ENCODE measurements at places on chromosomes 11 and 22.

DNA sequence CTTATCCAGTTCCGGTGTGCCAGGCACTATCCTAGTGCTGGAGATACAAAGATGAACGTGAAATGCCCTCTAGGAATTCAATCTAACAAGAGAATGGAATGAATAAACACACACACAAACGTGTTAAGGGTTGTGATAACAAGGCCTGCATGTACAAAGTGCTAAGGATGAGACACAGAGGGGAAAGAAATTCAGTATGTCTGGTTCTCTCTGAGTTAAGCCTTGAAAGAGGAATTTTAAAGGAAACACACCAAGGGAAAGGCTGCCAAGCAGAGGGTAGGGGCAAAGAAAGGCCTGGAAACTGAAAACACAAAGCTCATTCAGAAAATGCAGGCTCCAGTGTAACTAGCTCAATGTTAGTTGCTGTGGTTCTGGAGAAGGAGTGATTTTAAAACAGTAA lies 4.2 kb downstream of the CHKA start:
- DNase-seq = no peak

DNA sequence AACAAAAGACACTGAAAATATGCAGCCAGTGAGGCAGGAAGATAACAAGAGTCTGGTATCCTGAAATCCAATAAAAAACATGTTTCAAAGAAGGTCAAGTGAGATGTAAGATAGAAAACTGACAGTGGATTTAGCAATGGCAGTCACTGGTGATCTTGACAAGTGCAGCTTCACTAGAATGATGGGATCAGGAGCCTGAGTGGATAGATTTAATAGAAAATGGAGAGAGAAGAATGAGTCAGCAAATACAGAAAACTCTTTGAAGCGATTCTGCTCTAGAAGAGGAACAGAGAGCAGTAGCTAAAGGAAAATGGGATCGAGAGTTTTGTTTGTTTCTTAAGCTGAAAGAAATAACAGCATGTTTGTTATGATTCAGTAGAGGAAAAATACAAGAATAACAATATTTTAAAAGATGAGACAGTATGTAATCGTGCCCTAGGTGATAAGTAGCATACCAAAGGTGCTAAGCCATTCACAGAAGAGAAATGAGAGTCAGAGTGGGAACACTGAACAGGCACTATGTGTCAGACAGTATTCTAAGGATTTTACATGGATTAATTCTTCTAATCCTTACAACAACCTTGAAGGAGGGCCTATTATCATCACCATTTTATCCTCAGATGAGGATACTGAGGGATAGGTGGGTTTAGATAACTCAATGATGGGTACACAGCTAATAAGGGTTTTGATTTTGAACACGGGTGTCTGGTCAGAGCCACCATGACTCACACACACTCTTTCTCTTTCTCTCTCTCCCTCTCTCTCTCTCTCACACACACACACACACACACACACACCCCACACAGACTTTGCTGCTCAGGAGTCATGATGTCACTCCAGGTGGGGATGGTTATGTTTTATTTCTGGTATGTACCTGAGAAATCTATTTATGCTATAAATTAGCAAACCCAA lies 36.3 kb downstream of the MRE11 start:
- DNase-seq = no peak

DNA sequence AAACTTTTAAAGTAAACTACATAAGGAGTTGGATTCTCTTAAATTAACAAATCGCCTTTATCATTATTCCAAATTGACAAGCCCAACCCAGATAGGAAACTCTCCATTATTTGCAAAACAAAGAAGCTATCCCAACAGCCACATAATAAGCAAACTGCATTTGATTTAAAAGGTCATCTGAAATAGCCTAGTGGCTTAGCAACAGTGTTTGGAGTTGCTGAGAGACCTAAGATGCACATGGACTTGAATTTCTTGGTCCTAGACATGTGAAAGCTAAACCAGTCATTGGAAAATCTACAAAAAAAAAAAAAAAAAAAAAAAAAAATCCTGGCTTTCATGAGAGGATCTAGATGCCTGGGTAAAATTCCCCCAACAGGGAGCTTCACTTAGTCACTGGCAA lies 69.5 kb downstream of the PRCP start:
- DNase-seq = no peak

DNA sequence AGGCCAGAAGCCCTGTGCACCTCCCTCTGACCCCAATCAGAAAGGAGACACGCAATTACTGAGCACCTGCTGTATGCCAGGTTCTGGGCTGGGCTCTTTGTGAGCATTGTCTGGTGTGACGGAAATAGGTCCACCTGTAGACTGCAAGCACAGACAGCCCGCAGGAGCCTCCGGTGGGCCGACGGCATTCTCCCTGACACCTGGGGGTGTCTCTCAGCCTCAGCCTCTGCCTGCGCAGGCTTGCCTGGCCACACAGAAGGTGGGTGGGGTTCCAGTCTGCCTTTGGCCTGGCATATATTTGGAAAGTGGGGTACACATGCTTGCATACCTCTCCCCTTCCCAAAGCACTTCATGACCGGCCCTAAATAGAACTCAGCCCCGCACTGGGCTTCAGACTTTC lies 129.3 kb downstream of the BUD13 start:
- no peak for DNase-seq

GRCh38 chr22:31278626-31279326 lies 13.5 kb downstream of the PIK3IP1 start:
- no peak for DNase-seq

DNA sequence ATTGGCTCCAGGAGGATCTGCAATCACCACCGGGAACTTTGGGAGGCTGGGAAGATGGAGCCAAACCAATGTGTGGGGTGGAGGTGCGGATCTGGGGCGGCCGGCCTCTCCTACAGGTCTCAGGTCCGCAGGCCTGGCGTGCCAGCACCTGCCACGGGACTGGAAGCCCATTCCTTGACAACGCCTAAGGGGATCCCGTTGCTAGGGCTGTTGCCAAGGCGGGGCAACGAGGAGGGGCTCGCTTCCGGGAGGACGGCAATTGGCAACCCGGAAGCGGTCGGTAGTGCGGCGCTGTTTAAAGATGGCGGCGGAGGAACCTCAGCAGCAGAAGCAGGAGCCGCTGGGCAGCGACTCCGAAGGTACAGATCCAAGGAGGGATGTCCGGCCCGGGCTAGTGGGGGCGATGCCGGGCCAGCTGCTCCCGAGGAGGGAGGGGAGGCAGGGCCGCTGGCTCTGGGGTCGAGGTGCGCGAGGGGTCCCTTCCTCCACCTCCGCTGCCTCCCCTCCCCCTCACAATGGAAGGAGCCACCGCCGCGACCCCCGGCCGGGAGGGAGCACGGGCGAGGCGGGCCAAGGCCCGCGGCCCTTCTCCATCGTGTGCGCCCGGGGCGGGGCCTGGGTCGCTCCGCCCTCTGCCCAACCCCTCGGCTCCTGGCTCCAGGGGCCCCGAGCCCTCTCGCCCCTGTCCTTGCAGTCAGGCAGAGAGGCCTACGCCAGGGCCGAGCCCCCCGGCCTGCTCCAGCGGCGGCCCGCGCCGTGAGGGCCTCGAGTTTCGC lies at the start of gene OTUB1:
TSS of gene OTUB1 (plus strand) at position 283 of the 776 bp plus-strand sequence. CDS start at position 302, 19 bp downstream.
- DNase-seq = peak; percentile 69

- no peak for DNase-seq
Measured at GRCh38 chr11:1008001-1008802, 28.3 kb downstream of the MUC6 start.

DNA sequence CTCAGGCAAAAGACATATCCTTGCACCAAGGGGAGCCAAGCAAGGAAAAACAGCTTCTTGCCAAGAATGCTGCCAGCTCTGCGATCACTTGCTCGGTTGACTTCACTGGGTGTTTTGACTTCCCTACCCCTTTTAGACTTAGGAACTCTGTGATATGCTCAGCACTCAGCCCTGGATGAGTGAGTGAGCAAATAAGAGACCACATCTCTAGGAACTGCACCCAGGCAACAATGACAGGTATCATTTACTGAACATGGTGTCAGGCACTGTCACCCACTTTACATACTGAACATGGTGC lies 3.7 kb upstream of the IRAG1 start:
- no peak for DNase-seq

- DNase-seq = no peak
Measured at GRCh38 chr11:75159151-75159953, 8.4 kb downstream of the SLCO2B1 start.

- no peak for DNase-seq
Measured at GRCh38 chr11:102911758-102912481, 37.1 kb upstream of the MMP12 start.

- DNase-seq = no peak
Measured at GRCh38 chr11:25576320-25576719, 755.6 kb upstream of the ANO3 start.

DNA sequence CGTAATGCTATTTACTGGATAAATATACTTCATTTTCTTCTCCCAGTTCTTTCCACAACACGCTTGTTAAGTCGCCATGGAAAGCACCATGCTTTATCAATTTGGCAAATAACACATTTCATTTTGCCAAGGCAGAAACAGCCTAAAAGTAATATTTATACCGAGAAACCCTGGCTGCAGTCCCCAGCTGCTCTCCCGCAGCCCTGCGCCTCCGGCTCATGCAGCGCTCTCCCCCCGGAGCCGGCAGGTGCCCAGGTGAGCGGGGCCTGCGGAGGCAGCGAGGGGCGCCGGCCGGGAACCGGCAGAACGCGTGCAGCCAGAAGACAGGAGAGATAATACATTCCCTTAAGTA lies 681 bp upstream of the ARHGEF12 start:
- no peak for DNase-seq

- DNase-seq = no peak
Measured at GRCh38 chr11:26665946-26666345, 55.9 kb downstream of the SLC5A12 start.

DNA sequence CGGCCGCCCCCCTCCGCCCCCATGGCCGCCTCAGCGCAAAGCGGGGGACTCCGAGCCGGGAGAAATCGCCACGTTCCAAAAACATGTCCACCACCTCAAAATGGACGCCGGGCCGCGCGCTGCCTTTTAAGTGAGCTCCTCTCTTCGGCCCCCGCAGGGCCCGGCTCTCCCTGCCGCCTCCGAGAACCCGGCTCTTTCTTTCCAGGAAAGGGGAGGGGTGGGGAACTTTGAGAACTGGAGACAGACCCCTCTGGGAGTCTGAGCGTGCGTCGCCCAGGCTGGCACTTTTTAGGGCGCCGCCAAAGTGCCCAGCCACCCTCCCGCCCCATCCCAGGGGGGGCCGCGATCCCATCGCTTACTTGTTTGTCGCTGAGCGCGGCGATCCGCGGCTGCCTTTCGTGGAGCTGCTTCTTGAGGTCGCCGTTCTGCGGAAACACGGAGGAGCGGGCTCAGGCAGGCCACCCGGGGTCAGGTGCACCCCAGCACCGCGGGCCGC lies 1.6 kb downstream of the PHF21B start:
- no peak for DNase-seq

DNA sequence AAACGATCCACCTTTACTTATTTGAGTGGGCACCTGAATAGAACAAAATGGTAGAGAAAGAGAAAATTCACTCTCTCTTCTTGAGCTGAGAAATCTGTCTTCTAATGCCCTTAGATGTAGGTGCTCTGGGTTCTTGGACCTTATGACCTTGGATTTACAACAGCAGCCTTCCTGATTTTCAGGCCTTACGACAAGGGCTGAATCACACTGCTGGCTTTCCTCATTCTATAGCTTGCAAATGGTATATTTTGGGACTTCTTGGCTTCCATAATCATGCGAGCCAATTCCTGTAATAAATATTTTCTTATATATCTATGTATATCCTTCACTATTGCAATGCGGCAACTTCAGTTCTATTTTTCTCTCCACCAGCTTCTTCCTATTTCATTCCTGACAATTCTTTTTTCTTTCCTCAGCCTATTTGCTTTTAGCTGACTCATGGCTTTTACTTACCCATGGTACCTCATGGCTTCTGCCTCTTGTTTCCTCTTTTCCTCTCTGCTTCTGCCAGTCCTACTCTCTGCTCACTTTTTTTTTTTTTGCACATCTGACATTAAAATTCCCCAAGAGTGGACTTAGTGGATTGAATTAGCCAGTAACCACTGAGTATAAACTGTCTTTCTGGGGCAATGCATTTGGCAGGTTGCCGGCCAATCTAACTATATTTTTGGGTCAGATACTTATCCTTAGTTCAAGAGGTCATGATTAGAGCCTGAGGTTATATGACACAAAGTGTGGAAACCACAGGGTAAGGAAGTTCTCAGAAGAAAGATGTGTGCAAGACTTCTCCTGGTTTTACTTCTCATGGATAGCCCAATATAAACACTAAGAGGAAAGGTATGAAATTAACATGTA lies 359.5 kb downstream of the TMEM135 start:
- DNase-seq = no peak

DNA sequence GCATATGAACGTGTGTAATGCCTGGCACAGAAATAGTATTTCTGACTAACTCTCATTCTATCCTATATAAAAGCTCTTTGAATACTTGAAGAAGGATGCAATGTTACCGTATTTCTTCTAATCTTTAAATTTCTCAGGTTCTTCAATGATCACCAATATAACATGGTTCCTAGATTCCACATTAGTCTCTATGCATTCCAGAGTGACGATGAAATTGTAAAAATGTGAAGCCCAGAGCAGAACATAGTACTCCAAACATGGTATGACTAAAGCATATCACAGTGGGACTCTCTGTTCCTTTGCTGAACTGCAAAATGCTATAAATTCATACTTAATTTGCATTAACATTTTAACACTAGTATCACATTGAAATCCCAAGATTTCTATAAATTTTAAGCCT lies 877.6 kb upstream of the CHORDC1 start:
- no peak for DNase-seq

DNA sequence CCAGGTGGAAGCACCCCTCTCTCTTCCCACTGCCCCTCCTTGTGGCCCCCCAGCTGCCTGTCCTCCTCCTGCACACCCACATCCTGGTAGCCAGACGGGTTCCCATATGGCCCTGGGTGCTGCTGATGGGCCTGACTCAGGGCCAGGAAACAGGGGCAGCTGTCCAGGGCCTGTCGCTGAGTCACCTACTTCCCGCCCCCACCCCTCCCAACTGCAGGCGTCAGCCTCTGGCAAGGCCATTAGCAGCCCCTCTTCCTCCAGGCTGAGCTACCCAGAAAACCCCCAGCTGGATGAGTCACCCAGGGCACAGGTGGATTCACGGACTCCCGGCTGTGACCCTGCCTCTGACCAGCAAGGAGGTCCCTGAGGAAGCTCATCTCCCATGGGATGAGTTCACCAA lies 6.9 kb upstream of the GAL start:
- no peak for DNase-seq

- no peak for DNase-seq
Measured at GRCh38 chr22:36937319-36938027, 24.0 kb downstream of the CSF2RB start.

DNA sequence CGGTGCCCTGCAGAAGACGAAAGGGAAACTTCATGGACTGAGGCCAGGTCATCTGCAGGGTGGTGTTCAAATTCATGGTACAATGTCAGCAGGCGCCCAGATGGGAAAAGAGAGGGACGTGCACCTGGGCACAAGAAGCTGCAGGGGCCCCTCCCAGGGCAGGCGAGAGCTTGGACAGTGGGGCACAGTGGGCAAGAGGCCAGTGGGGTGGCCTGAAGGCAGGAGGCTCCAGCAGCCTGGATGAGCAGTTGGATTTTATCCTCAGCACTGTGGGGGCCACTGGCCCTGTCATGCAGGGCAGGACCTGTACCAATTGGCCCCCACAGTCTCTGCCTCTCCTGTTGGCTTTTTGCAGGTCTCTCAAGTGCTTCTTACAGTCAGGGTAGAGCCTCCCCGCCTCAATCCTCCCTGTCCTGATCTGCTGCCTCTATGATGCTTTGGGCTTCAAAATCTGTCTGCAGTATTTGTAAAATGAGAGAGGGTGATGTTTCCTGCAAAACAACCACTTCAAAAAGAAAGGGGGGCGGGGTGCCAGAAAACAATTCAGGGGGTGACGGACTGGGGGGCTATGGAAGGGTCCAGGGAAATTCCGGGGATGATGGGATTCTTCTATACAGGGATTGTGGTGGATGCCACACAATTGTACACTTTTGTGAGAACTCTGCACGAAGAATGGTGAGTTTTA lies 1.7 kb upstream of the BID start:
- no peak for DNase-seq
